Central memory CD4-positive, alpha-beta T cell (primary cell): ENCODE measurements at places on chromosomes 1 and 21.

- no peak for DNase-seq
Observed at GRCh38 chr1:226937940-226938725, 2.0 kb upstream of the COQ8A start.

- DNase-seq = no peak
Observed at GRCh38 chr1:233673261-233673946, 59.5 kb downstream of the KCNK1 start.

- DNase-seq = no peak
Observed at GRCh38 chr1:247491328-247491727, 33.4 kb upstream of the OR2B11 start.

GRCh38 chr1:50425376-50426107 lies 2.3 kb upstream of the DMRTA2 start:
- no peak for DNase-seq

GRCh38 chr1:1665815-1666251 lies 7.0 kb upstream of the CDK11B start:
- DNase-seq = no peak

DNA sequence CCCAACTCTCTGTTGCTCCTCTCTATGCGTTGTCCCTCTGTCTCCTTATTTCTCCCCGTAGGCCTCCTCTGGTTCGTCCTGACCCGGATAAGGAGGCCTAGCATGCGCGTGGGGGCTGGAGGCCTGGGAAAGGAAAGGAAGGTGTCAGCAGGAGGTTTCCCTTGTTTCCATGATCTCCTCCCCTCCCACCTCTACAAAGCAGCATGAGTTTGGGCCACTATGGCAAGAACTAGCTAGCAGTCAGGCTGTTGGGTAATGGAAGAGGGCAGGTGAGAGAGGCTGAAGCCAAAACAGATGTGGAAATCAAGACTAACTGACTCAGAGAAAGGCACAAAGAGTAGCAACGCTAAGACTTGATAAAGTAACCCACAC lies 687 bp upstream of the SEMA6C start:
- no peak for DNase-seq

DNA sequence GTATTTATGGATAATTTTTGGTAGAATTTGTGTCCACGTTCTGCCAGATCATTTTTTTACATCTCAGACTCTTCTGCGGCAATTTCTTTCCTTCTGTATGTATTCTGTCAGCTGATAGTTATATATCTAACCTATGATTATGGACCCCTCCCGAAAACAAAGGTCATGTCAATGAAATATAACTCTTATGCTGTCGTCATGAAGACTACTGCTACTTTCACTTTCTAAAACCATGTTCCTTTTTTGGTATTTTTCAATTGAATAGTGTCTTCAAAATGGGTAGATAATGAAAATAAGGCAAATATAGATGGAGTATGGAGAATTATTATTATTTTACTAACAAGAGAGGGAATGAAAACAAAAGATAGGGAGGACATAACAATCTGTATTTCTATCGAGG lies 3.2 kb downstream of the ANGPTL1 start:
- DNase-seq = no peak
